ENCODE measurements at places on chromosomes 7 and 10.
A peak's percentile ranks its signal among the peaks of the same experiment; 100 is the strongest.

DNA sequence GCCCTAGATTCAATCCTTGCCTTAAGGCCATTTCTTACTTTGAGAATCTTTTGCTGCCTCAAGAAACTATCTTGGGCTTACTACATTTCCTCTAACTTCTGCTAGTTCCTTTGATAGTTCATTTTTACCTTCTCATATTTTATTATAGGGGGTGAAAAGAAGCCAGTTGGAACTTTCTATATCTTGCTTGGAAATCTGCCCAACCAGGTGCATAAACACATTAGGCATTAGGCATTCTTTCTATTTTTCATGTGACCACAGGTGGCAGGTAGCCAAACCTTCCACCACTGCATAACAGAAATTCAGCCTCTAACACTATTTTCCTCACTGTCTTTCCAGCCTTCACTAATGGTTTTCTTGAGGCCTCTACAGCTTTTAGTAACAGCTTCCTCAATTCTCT is 300.0 kb upstream of the SP8 start:
- DNase-seq, result no peak

GRCh38 chr7:134639061-134639460 is 7.6 kb upstream of the BPGM start:
- DNase-seq, result no peak

GRCh38 chr7:139640681-139641080 is 117.2 kb downstream of the CLEC2L start:
- no peak for DNase-seq

GRCh38 chr7:75650062-75650461 is 88.7 kb downstream of the HIP1 start:
- no peak for DNase-seq

GRCh38 chr10:20017961-20018360 is 201.7 kb downstream of the PLXDC2 start:
- DNase-seq, result no peak

- peak; percentile 76 for DNase-seq
Observed at GRCh38 chr10:48667960-48668590, 16.6 kb upstream of the WDFY4 start.

DNA sequence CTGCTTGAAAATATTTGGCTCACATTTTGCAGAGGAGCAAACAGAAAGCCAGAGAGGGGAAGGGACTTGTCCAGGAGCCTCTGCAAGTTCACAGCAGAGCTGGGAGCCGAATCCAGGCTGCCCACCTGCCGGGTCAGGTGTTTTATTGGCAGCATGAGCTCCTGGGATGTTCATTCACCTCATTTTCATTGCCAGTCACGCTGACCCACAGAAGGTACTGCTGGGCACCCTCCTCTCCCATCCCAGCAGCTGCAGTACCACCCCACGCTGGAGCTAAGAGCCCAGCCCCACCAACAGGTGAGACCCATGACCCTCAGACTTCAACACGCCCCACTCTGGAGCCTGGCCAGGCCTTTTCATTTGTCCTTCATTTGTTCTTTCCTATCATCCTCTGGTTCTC is 102.7 kb downstream of the GRID1 start:
- DNase-seq, result no peak

DNA sequence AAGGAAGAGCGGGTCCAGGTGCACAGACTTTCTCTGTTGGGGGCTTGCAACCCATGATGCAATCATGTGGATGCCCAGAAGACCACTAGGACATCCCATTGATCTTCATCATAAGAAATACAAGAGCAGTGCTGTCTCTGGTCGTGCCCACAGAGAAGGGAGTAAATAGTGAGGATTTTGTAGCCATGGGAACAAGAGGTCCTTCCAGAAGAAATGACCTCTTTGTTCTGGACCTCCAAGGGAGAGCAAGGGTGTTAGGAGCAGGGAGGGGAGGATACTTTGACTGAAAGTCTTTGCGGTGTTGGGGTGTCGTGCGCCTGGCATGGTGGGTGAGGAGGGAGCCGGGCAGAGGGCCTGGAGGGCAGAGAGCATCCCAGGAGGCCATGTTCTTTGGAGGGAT is 55.0 kb upstream of the EN2 start:
- DNase-seq, result no peak

GRCh38 chr7:84497873-84498272 is 303.3 kb upstream of the SEMA3A start:
- DNase-seq, result no peak

- no peak for DNase-seq
Observed at GRCh38 chr10:14423111-14423744, 92.5 kb upstream of the FRMD4A start.

GRCh38 chr7:33444511-33444910 is 315.1 kb downstream of the BBS9 start:
- no peak for DNase-seq

- DNase-seq, result peak; percentile 63
Observed at GRCh38 chr7:43758029-43758821, at the start of gene BLVRA. Gene BLVRA (plus strand): TSS chr7:43758680. CDS start chr7:43771159, 12,479 bp downstream.

DNA sequence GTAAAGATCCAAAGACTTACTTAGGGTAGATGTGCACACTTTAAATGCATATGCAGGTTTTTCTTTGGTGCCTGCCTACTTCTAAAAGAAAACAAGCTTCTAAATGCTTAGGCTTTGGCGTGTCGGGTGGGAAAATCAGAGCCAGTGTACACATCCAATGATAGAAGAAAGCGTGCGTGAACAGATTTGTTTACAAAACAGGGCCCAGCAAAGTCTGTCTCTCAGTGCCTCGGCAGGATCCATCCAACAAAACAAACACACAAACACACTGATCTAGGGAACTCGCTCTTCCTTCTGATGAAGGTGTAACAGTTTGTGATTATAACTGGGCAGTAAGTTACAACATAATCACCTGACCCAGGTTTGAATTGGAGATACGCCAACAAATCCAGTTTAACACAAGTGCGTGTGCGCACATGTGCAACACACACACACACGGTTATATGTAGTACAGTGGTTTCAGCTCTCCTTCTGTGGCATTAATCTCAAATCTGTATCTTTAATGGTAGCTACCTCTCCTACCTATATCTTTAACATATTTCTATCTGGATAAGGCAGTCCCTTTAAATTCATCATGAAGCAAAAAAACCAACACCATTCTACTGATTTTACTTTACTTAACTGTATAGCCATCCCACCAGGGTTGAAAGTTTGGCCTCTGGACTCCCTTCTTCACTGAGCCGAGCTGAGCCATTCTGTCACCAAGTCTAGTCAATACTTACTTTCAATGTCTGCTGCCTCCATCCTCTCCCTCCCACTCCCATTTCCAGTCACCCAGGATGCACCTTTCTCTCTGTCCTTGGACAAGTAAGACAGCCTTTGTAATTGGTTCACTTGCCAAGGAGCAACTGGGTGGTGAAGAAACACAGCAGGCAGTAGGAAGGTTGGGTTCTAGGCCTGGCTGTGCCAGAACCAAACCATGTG is 184.4 kb upstream of the KLF14 start:
- no peak for DNase-seq

DNA sequence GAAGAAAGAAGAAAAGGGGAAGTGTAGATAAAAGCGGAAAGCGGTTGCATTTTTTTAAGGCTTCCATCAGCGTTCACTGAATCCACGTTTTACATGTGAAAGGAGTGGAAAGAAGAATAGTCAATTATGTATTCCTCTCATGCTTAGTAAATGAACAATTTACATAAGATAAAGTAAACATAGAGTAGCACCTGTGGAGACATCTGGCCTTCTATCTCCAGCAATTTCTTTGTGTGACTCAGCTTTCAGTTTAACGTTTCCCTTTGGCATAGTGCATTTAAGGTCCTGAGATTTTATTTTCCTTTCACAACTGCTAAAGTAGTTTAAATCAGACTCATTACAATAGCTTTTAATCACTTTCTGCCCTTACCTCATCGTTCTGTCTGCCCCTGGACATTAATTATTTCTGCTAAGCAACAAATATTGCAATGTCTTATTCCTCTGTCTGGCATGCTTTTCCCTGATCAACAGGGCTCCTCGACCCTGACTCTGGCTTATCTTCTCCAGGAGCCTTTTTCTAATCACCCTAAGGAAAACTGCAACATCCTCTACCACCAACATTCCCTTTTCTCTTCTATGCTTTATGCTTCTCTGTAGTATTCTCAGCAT is 383.5 kb upstream of the VWC2 start:
- DNase-seq, result no peak

DNA sequence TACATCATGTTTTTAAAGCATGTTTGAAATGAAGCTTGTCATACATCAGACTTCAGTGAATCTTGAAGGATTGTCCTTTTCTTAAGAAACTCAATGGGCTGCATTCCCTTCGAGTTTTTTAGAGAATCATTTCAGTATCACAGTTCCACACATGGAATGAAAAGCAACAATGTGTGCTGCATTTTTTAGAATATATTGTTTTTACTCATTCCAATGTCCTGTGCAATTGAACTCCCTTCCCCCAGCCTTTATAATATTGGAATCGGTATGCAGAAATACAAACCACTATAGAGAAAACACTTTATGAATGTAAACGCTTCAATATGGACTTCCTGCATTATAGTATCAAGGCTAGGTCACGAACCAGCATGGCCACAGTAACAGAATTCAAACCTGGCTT is 634.4 kb downstream of the GATA3 start:
- DNase-seq, result no peak

GRCh38 chr10:19930936-19931893 is 115.0 kb downstream of the PLXDC2 start:
- no peak for DNase-seq

Data from CD4-positive, alpha-beta T cell treated with Interferon gamma for 1 hour (primary cell).